Activated T-cell treated with anti-CD3 and anti-CD28 coated beads for 24 hours (primary cell): ENCODE measurements at places on chromosomes 7 and 10.

- DNase-seq = no peak
Observed at GRCh38 chr7:55156919-55157763, 138.3 kb downstream of the EGFR start.

- DNase-seq = no peak
Observed at GRCh38 chr7:100967292-100967863, 2.0 kb upstream of the MUC12 start.

GRCh38 chr7:35768346-35768745 lies 32.5 kb upstream of the SEPTIN7 start:
- DNase-seq = no peak

- no peak for DNase-seq
Observed at GRCh38 chr7:119999738-120000475, 273.1 kb upstream of the KCND2 start.

DNA sequence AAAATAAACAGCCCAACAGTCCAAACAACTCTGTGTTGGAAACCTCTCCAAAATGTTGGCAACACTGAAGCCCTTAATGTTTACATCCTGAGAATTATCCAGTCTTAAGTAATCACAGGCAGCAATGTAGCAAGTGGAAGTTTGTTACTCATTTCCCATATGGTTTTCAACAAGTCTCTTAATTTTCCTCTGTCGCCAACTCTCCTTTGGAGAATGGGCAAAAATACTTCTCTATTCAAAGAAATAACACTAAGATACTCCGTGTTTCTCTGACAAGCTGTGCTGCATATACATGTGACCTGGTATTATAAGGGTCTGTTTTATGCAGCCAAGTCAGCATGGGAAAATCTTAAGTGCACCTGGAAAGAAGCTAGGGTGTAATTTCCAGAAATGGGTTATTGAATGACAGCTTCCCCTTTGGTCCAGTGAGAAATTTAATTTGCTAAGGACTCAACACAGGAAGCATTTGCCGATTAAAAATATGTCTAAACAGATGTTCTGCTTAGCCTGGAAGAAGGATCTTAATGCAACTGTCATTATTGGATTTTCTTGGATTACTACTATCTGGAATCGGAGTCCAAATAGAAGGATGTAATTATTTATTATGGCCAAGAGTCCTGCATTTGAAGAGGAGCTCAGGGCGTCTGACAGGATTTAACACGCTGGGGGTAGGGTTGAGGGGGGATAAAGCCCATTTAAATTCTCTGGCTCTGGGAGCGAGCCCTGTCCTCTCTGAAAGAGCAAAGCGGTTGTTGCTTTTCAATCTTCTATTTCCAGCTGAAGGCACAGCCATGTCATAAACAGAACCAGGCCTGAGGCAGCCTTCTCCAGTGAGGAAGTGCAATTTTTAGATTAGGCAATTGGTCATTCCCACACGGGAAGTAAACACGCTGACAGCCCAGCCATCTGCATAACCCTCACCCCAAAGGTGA lies 73.1 kb downstream of the TLL2 start:
- no peak for DNase-seq

- DNase-seq = peak; percentile 45
Observed at GRCh38 chr7:107167483-107168232, 1.1 kb upstream of the HBP1 start.

DNA sequence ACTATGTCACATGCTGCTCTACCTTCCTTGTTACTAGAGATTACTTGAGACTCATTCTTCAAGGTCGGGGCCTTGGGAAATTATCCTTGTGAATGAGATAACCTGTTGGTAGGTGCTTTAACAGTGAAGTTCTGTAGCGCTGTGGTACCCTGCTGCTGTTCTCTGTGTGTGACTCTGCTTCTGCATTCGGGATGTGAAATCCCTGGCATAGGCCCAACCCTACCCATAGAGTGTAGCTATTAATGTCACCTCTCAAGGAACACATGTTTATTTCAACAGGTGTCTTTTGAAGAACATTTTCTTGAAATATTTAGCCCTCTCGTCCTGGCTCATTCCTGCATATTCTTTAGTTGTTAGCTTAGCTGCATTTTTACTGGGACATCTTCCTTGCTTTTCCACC lies 41.8 kb upstream of the TMEM236 start:
- DNase-seq = no peak

DNA sequence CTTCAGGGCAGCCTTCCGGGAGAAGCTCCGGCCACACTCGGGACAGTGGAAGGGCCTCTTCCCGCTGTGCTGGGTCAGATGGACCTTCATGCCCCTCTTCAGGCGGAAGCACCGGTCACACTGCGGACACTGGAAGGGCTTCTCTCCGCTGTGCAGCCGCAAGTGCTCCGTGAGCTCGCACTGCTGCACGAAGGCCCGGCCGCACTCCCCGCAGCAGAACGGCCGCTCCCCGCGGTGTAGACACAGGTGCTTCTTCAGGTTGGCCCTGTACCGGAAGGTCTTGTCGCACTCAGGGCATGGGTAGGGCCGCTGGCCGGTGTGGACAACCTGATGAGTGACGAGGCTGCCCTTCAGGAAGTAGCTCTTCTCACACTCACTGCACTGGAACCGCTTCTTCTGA lies 14.2 kb upstream of the ZNF786 start:
- DNase-seq = no peak

DNA sequence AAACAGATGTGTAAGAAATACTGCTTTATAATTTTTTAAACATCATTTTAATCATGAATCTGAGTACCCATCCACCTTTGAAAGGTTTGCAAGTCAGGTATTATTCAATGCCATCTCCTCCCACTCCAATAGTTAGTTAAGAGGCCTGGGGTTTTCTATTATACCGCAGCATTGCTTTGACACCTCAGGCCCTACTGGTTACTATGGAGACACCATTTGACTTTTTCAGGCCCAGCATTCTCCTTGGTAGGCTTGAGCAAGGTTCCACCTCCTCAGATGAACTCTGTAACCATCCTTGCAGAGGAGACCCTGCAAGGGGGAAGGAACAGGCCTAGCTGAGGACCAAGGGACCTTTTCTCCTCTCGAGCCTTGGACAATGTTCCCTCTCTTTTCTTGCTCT lies 326.9 kb upstream of the NPSR1 start:
- DNase-seq = no peak

DNA sequence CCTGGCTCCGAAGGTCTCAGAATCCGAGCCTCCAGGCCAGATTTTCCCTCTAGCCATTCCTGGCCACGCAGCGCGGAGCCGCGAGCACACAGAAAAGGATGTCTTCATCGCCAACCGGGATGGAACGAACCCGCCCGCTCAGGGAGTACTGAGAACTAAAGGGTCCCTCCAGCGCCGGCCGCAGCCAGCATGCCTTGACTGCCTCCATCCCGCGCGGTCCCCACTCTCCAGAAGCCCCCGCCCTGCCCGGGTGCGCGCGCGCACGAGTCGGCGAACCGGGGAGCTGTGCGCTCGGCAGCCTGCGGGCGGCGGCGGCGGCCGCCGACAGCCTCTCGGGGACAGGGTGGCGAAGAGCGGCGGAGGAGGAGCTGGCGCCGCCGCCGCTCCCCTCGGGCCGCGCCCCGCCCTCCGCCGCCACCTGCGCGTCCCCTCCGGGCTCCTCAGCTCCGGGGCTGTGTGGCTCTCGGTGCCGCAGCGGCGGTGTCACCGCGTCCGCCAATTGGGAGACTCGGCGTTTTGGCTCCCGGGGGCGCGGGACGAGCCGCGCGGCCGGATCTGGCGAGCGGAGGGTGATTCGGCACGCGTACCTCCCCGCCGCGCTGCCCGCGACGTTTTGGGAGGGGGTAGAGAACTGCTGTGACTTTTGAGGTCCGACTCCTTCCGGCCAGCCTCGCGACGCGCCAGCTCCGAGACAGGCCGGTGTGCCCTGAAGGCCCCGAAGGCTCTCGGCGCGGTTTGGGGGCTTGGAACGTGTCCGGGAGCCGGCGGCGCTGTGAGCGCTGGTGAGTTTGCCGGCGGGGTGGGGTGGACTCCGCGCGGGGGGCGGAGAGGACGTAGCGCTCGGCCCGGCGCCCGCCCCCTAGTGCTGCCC lies 453 bp upstream of the GALNT17 start:
- DNase-seq = no peak

DNA sequence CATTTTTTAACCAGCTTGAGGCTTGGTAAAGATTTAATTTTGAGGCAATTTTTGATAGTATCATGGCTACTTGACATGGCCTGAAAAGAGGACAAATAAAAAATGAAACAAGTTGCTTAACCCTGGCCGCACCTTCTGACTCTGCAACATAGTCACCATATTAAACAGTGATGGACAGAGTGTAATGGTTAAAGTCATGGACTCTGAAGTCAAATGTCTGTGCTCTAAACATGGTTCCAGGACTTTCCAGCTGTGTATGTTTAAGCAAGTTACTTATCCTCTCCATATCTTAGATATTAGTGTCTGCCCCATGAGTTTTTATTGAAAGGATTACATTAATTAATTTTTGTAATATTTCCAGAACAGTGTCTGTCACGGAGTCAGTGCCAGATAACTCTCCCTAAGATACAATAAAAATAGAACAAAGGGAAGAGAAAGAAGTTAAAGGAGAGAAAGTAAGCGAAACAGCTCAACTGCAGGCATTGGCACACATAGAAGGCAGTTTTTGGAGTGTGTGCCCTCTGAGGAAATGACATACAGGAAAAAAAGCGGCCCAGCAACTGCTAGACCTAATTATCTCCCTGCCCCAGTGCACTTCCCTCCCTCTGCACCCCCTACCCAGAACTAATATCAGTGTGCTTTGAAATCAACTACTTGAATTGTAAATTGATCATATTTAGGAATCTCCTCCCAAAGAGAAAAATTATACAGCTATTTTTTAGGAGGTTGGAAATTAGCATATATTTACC lies 65.3 kb downstream of the MACC1 start:
- no peak for DNase-seq

GRCh38 chr10:106971411-106971831 lies 193.1 kb downstream of the SORCS1 start:
- DNase-seq = no peak

GRCh38 chr7:92631067-92631849 lies 41.1 kb upstream of the FAM133B start:
- DNase-seq = no peak

DNA sequence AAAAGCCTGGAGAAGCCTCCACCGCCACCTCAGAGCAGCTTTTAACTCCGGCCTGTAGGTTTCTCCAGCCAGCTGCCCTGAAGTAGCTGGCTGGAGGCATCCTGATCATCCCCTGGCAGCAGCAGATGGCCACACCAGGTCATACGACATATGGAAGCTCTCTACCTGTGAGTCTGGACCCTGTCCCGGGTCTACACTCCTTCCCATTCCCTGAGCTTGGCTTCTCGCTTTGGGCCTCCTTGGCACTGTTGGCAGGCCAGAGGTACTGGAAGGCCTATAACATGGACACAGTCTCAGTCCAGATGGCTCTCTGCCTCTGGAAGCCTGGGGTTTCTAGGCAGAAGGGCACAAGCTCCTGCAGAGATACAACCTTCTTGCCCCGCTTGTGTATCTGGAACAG lies 43.5 kb upstream of the TRIM8 start:
- no peak for DNase-seq

DNA sequence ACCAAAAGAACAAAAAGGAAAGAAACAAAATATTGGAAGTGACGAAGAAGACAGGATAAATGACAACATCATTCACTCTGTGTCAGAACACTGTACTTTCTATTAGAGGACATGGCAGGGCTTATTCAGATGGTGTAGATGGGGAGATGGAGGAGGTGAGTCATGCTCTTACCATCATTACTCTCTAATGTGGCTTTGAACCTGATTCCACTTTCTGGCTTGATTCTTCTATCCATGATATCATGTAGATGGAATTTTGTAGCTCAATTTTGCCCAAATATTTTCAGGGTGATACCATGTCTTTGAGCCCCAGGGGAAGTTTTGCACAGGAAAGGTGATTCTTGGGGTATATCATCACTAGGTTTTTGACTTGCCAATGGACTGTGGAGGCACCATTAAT lies 91.7 kb downstream of the CFAP58 start:
- no peak for DNase-seq

GRCh38 chr7:2645274-2645868 lies 13.6 kb downstream of the TTYH3 start:
- peak; percentile 15 for DNase-seq

- DNase-seq = no peak
Observed at GRCh38 chr7:134459981-134460380, 1.1 kb upstream of the AKR1B1 start.

GRCh38 chr7:96989241-96989858 lies 16.0 kb upstream of the DLX6 start:
- no peak for DNase-seq

DNA sequence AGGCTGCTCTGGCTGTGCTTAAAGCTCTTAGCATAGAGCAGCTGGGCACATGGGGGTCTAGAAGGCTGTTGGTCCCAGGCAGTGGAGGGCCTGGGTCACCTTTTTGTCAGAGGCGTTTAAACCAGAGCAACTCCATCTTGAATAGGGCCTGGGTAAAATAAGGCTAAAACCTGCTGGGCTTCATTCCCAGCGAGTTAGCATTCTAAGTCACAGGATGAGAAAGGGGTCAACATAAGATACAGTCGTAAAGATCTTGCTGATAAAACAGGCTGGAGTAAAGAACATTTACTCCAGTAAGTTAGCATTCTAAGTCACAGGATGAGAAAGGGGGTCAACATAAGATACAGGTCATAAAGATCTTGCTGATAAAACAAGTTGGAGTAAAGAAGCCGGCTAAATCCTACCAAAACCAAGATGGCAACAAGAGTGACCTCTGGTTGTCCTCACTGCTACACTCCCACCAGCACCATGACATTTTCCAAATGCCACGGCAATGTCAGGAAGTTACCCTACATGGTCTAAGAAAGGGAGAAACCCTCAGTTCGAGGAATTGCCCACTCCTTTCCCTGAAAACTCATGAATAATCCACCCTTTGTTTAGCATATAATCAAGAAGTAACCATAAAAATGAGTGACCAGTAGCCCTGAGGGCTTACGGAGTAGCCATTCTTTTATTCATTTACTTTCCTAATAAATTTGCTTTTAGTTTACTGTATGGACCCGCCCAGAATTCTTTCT lies 96.8 kb upstream of the PCBD1 start:
- DNase-seq = no peak

- DNase-seq = no peak
Observed at GRCh38 chr10:14196113-14196512, 134.6 kb downstream of the FRMD4A start.

DNA sequence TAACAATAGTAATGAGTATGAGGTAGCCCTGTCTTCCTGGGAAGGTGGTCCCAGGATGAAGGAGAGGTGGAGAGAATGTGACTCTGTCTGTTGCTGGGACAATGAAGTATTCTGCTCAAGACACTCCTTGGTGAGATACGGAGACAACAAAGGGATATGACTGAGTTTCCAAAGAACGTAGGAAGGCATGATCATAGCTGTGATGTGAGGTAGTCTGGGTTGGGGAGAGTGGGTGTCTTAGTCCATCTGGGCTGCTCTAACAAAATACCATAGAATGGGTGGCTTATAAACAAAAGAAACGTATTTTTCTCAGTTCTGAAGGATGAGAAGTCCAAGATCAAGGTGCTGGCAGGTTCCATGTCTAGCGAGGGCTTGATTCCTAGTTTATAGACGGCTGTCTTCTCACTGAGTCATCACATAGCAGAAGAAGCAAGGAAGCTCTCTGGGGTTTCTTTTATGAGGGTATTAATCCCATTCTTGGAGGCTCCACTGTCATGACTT lies 84.9 kb upstream of the RHOBTB1 start:
- DNase-seq = no peak

DNA sequence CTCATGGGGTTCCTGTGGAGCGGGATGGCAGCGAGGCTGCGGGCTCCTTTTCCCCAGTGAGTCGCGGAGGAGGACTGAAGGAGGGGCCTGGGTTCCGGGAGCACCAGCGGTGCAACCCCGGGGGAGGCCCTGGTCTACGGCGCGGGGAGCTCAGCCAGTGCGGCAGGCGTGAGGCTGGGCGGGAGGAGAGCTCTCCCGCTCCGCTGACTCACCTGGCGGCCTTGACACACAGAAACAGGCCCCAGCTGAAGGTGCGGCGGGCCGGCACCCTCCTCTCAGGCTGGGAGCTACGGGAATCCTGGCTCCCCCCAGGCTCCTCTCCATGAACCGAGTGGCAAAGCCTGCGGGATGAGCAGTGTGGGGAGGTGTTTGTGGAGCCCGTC lies 6.8 kb upstream of the NOM1 start:
- no peak for DNase-seq
